ENCODE measurements at places on chromosomes 7 and 10.
A peak's percentile ranks its signal among the peaks of the same experiment; 100 is the strongest.

GRCh38 chr10:30422151-30422695 lies 11.8 kb upstream of the MAP3K8 start:
- DNase-seq: no peak

GRCh38 chr7:2210551-2211258 lies 22.0 kb downstream of the MAD1L1 start:
- no peak for DNase-seq

DNA sequence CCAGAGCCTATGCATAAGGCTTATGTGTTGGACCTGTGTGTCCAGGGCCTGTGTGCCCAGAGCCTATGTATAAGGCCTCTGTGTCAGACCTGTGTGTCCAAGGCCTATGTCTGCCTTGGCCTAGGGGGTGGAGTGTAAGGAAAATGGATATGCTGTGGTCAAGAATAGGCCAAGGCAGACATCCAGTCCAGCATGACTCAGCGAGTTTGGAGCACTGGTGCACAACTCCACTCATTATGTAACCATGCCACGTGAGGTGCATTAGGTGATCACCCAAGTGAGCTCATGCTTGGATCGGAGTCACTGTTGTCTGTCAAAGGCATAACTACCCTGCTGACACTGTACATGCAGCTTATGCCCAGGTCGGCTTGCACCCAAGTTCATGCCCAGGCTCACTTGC lies 238.9 kb downstream of the CACNA2D1 start:
- DNase-seq: no peak

DNA sequence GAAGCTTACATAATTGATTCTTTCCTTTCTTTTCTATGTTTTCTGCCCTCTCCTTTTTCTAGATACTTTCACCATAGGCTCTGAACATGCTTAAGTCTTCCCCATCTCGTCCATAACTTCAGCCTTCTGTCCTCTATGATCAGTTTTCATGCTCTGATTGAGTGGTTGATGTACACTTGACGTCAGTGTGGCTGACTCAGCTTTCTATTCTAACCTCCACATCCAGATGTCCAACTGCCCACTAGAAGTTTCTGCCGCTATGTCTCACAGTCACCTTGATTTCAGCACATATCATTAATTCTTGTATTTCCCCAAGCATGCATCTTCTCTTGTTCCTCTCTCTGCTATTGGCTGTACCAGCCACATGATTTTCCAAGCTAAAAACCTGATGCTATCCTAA lies 15.0 kb downstream of the CDK14 start:
- DNase-seq: no peak

- no peak for DNase-seq
These were observed 120.0 kb downstream of the MALRD1 start for GRCh38 chr10:19168584-19168983.

- peak; percentile 9 for DNase-seq
These were observed 4.7 kb downstream of the CACNB2 start for GRCh38 chr10:18144928-18145327.

DNA sequence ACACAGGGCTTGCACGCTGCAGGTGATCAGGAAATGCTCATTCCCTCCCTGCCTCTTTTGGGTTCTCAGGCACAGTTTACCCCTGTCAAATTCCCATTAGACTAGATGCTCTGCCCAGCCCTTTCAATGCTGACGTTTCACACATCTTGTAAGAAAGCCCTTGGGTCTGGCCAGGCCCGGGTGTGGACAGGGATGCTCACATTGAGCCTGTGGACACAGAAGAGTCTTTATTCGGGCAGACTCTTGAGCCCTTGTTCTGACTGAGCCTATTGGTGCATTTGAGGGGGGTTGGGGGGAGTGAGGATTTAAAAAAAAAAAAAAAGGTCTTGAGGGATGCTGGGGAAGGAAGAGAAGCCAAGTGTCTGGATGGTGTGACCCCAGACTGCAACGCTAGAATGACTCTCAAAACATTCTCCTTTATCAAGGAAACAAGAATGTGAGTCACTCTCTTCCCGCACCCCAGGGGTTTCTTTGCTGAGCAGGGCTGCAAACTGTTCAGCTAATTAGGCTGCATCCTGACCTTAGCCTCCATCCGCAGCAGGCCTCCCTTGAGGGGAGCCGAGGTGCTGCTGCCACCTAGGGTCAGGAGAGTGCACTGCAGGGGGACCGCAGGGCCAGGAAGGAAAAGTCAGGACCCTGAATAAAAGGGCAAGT lies 53.6 kb upstream of the TMEM72 start:
- DNase-seq: no peak

GRCh38 chr10:3672220-3672619 lies 112.8 kb downstream of the KLF6 start:
- no peak for DNase-seq

- DNase-seq: no peak
These were observed 157.5 kb downstream of the SLIT1 start for GRCh38 chr10:97028126-97028831.

DNA sequence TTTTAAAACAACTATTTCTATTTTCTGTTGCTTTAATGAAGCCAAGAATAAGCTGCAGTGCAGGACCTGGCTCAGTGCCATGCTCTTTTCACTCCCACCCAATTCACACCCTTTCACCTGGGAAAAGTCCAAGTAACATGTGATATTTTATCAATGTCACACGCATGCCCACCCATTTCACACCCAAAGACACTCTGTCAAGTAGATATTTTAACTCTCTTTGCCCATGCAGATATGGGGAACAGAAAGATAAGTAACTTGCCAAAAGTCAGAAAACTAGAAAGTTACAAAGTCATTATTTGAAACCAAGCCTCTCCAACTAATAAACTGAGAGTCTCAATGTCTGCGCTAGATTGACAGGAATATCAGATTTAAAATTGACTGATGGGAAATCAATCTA lies 706.7 kb upstream of the PHF14 start:
- no peak for DNase-seq

Data from hypothalamus (tissue), 51 donors.